ENCODE measurements at places on chromosomes 3 and 15. TPM values are rescaled to one million over a fixed set of nuclear protein-coding genes. Genes with fewer than 3 reads are reported as not detected.

- H3K27ac ChIP-seq, result no peak overlapping the region
- no peaks in the 10 kb centered on the region for H3K27me3 ChIP-seq
- DNase-seq, result no peak
- H3K4me1 ChIP-seq, result peaks cover 44% of the 10 kb centered on the region
- H3K4me3 ChIP-seq, result no peak overlapping the region
Measured at GRCh38 chr15:69991551-69991980, 106.2 kb downstream of the TLE3 start.

DNA sequence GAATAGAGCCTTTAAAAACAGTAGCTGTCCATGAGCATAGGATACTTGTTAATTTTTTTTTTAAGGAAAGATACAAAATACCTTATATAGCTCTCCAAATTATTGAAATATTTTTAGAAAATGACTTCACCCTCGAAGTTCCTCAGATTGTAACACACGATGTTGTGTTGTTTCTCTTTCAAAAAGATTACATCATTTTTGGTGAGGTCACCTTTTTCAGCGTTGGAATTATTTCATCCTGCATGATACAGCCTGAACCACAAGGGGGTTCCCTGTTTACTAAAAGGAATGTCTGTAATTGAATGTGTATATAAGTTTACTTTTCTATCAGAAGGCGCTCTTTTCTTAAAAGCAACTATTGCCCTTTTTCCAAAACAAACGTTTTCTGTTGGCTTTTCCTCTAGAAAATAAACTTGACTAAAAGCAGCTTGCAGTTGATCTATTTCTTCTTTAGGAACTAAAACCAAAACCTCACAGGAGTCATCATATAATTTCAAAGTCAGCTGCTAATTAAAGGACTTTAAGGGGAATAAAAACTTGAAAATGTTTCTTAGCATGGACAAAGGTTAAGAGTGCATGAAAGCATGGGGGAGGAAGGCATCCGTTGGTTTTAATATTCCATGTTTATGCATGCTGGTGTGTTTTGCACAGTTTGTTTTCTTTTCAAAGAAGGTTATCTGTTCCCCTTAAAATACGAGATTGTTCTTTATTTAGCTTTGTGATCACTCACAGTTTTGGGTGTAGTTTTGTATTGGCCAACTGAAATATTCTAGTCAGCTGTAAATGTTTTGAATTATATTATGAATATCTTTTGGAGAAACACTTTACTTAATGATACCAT lies 29.4 kb downstream of the LYSMD4 start:
- peak; percentile 63 for DNase-seq
- H3K27me3 ChIP-seq, result no peaks in the 10 kb centered on the region
- H3K36me3 ChIP-seq, result no peaks in the 10 kb centered on the region
- no peak overlapping the region for H3K4me3 ChIP-seq
- peak overlapping the region; percentile 83 for H3K27ac ChIP-seq

- no peak overlapping the region for H3K4me3 ChIP-seq
- H3K4me1 ChIP-seq, result no peaks in the 10 kb centered on the region
- no peaks in the 10 kb centered on the region for H3K27me3 ChIP-seq
- no peak overlapping the region for H3K27ac ChIP-seq
- no peak for DNase-seq
Measured at GRCh38 chr3:35592589-35593295, 46.6 kb upstream of the ARPP21 start.

The NEK10 gene
- total RNA-seq, result 0.72 TPM

DNA sequence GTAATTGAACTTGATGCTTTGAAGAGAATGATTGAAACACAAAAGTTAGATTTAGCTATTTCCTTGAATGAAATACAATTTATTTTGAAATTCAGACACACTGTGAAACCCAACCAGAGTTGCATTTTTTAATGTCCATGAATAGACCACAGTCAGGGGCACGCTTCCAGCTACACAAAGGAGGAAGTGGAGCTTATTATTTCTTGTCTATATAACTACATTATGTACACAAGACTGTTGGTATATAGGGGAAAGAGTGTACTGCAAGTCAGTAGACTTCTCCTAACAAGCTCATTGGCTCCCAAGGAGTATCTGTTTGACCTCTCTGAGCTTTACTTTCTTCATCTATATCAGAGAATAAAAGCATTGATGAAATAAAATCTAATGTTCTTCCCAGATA lies 326.2 kb downstream of the RYR3 start:
- peaks cover 13% of the 10 kb centered on the region for H3K4me1 ChIP-seq
- no peak for DNase-seq
- no peak overlapping the region for H3K4me3 ChIP-seq
- H3K27ac ChIP-seq, result no peak overlapping the region

DNA sequence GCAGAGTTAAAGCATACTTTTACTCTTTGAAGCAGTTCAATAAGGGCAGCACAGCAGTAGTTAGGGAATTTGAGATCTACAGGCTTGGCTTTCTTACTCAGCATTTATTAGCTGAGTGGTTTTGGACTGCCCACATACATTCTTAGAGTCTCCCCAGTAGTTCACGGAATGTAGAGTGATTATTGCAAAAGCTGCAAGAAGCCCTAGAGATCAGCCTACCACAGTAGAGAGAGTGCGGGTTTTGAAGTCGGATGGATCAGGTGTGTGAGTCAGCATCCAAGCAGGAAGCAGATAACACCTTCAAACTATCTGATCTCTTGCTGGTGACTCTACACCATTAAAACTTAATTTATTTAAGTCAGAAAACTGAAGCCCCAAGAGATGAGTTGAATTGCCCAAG lies 171.9 kb downstream of the SYNPR start:
- no peak for DNase-seq
- H3K27me3 ChIP-seq, result no peaks in the 10 kb centered on the region
- no peak overlapping the region for H3K4me3 ChIP-seq

The SNX22 gene
- total RNA-seq, result 51.5 TPM

DNA sequence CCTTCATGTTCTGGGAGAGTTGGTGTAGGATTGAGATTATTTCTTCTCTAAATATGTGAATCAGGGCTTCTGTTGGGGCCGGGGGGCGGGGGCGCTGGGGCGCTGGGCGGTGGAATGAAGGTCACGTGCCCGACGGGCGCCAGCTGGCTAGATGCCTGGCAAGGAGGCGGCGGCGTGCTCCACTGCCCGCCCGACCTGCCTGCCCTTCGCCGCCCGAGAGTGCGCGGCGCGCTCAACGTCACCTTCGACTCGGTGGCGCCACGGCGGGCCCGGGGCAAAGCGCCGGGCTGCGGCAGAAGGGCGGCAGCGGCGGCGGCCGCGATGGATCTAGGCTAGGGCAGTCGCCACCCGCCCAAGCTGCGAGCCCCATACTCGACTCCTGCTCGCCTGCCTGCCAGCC lies 47.0 kb upstream of the LHFPL4 start:
- no peak overlapping the region for H3K27ac ChIP-seq
- no peaks in the 10 kb centered on the region for H3K4me1 ChIP-seq
- H3K27me3 ChIP-seq, result no peaks in the 10 kb centered on the region
- DNase-seq, result no peak
- no peaks in the 10 kb centered on the region for H3K36me3 ChIP-seq

DNA sequence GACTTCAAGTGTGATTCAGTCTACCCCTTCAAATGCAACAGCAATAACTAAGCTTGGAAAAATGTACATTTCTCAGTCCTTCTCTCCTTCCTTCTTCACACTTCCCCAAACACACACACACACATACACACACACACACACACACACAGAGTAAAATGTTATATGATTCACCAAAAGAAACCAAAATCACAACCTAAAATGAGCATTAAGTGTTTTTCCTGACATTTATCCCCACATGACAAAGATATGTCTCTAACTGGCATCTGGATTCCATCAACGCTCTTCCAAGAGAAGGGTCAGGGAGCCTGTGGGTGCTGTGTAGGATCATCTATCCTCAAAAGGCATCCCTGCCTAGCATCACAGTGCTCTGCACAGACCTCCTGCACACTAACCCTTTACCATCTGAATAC lies 21.0 kb downstream of the PDZRN3 start:
- H3K27me3 ChIP-seq, result no peaks in the 10 kb centered on the region
- H3K27ac ChIP-seq, result no peak overlapping the region
- H3K4me1 ChIP-seq, result no peaks in the 10 kb centered on the region
- no peak overlapping the region for H3K4me3 ChIP-seq
- H3K36me3 ChIP-seq, result no peaks in the 10 kb centered on the region

DNA sequence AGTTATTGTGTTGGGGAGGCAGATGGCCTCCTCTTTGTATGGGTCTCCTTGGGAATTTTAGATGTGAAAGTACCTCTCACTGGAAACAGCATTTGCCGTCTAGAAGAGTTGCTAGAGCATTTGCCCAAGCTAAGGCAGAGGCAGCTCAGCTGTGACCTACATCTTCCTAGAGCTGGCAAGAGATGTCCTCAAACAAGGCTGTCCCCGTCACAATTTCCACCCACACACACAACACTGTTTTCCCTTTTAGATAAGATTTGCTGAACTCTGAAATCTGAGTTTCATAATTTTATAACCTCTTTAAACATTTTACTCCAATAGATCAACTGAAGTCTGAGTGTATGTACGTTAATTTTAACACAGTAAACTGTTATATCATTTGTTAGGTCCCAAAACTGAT lies 352.6 kb downstream of the EPHB1 start:
- no peak overlapping the region for H3K4me3 ChIP-seq
- H3K27me3 ChIP-seq, result no peaks in the 10 kb centered on the region
- H3K36me3 ChIP-seq, result no peaks in the 10 kb centered on the region
- peaks cover 57% of the 10 kb centered on the region for H3K4me1 ChIP-seq

The MGLL gene
- 58.0 TPM for total RNA-seq

The SLC12A8 gene
- 183 TPM for total RNA-seq

The FEM1B gene
- 24.4 TPM for total RNA-seq
